ENCODE measurements at places on chromosomes 12 and 14.
A peak's percentile ranks its signal among the peaks of the same experiment; 100 is the strongest.

DNA sequence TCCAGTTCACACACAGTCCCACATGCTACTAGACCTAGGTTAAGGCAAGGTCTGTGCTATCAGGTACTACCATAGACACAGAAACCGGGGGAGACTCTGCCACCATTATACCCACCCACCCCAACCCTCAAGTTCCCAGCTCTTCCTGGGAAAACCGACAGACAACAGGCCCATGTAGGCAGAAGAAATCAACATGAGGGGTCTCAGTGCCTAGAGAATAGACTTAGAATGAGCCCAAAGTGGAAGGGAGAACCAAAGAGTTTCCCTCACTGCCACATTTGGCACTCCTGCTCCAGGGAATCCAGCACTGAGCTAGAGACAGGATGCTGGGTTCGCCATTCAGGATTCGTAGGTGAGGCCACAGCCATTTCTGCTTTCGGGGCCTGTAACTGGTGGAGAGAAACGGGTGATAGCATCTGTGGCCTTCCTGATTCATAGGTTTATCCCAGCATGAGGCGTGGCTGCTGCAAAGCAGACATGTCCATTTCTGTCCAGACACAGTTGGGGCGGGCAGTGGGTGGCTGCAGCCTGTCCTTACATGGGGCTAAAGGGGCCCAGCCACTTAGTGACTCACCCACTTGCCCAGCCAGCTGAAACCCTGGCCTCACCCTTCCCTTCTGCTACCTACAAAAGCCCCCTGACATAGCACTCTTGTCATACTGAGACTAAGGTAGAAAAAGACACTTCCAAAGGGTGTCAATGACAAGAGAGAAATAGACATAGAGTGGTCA lies 69.4 kb downstream of the IRF2BPL start:
- peak; percentile 63 for DNase-seq

DNA sequence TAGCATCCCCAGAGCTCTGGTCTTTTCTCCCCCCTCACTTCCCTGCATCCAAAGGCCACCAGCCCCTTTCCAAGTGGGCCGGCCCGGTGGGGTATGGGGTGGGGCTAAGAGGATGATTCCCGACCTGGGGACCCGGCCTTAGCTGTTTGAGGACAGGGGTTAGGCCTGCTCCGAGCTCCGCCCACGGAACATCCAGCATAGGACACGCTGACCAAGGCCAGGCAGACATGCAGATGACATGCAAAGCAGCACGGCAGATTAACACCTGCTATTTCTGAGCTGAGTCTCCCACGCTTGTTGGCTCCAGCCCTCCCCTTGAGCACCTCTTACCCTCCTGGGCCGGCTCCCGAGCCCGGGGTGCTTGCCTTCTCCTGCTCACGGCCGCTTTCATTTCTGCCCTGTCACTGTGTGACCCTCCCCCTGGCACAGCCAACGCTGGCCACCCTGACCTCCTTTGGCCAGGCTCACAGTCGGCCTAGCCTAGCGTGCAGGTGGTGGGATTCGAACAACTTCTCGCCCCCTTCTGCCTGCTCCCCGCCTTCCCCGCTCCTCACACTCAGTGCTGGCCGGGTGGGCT lies 40.2 kb downstream of the TEAD4 start:
- no peak for DNase-seq

DNA sequence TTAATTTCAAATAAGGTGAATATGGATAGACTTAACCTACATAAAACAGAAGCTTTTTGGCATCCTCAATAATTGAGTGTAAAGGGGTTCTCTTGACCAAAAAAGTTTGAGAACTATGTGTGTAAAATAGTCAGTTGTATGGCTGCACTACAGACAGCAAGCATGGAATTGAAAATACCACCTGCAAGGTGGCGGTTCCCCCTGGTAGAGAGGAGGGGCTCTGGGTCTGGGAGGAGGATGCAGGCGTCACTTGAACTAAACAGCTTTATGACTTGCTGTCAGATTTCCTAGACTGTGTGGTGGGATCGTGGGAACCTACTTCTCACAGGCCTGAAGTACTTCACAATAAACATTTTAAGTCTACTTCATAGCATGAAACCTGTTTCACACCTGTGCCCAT lies 6.3 kb downstream of the EVL start:
- no peak for DNase-seq

- DNase-seq = no peak
Measured at GRCh38 chr12:83985084-83985483, 927.5 kb downstream of the SLC6A15 start.

DNA sequence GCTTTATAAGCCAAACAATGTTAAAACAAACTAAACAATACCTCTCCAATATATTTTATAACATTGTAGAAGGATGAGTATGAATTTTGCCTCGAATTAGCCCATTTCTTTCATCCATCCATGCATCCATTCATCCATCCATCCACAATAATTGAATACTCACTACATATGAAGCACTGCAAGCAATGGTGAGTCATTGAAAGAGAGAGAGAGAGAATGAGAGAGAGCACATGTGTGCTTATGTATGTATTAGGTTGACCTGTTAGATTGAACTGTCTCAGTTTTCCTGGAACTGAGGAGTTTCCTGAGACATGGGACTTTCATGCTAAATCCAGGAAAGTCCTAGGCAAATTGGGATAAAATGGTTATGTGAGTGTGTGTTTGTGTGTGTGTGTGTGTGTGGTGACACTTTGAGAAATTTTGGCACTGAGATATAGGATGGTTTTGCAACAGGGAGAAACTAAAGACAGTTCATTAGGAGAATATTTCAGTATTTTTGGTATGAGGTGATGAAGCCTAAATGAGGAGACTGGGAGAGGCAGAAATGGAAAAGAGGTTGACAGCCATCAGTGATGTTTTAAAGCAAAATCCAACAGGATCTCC lies 98.4 kb downstream of the C12orf75 start:
- no peak for DNase-seq

- no peak for DNase-seq
Measured at GRCh38 chr14:85063747-85064146, 466.2 kb upstream of the FLRT2 start.

DNA sequence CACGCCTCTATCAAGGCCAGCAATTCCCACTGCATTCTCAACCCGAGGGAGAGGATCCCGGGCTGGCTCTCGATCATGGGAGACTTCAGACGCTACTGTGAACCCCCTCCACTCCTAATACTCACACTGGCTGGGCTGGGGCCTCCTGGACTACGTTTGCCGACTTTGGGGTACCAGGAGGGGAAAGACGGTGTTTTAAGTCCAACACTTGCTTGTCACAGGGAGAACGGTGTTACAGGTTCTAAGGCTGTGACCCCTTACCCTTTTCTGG lies 463 bp downstream of the NACA start:
- DNase-seq = no peak

GRCh38 chr12:50734409-50735263 lies 29.3 kb upstream of the ATF1 start:
- DNase-seq = peak; percentile 33

DNA sequence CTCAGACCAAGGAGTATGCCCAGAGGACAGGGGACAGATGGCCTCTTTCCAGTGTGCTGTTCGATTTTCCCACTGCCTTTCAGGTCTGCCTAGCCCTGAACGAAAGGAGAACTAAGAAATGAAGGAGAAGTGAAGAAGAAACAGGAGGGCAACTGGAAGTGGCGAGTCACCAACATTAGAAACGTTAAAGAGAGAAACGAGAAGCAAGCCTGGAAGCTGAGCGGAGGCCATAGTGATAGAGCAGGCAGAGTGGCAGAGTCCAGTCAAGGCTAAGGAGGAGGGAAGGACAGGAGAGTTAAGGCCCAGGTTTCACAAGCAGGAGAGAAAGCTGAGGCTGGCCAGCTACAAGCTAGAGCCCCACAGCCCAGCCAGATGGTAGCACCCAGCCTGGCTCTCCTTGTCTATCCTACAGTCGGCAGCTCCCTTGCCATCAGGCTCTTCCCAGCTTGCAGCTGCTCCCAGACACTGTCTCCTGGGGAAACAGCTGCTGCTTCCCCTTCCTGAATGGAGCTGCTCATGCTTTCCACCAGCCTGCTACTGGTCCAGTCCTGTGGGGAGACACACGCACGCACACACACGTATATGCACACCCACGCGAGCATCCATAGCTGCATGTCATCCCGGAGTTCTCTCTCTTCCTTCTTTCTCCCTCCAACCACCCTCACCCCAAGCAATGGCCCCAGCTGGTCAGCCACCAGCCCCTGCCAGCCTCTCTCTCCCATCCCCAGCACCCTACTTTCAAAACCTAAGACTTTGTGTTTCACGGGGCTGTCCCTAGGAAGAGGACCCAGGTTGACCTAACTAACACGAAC lies 139.7 kb upstream of the CCND2 start:
- no peak for DNase-seq

DNA sequence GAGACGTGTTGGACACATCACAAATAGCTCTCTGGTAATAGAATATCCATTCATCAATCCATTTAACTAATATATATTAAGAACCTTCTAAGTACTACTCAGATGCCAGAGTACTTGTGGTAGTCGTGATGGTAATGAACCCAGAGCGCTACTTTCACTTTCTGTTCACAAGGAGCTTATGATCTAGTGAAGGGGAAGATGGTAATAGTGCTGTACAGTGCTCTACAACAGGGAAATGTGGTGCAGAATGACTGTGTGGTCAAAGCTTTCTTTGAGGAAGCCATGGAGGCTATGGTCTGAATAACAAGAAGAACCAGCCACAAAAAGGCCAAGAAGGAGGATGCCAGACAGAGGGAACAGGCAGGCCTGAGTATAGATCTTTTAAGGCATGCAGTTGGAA lies 212.0 kb downstream of the PTPRO start:
- DNase-seq = peak; percentile 14

DNA sequence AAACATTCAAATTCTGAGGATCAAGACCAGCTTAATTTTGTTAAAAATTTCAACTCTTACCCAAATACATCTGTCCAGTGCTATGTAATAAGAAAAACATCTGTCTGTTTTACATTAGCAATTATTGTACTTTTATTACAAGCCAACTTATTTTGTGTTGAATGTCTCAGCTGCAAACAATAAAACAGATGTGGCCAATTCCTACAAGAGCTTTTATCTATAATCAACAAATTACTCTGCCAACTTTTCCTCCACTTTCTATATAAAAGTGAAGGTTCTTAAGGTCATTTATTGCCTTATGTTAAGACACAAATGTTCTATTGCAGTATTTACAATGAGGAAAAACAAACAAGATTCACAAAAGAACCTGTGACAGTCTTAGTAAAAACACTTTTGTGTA lies 72.7 kb downstream of the NOVA1 start:
- no peak for DNase-seq

DNA sequence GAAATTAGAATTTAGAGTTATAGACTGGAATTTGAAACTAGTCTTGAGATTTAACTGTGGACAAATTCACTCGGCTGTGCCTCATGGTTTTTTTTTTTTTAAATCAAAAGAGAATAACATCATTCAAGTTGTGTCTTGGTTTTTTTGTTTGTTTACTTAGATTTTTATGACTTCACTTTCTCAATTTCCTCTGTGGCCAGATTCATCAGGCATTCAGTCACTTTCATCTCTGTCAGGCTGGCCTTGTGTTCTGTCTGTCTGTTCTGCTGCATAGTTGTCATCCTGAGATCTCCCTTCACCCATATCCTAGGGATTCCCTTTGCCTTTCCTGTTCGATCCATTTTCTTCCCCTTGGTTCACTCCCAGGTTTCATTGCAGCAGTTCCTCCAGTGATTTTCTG lies 10.0 kb downstream of the MARK3 start:
- no peak for DNase-seq

DNA sequence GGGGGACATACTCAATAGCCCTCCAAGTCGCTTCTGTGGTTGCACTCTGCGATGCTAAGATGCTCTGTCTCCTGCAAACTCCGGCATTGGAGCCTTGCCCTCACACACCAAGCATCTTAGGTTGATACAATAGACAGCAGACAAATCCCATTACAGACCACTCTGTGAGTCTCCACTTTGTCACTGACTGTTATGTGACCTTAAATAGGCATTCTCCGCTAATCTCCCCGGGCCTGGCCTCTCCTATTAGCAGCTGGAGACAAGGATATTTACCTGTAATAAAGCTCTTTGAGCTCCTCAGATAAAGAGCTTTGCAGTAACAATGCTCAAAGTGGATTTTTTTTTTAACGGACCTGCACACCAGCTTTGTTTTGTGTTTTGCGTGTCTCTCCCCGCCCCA lies 479.7 kb upstream of the TBX3 start:
- no peak for DNase-seq

DNA sequence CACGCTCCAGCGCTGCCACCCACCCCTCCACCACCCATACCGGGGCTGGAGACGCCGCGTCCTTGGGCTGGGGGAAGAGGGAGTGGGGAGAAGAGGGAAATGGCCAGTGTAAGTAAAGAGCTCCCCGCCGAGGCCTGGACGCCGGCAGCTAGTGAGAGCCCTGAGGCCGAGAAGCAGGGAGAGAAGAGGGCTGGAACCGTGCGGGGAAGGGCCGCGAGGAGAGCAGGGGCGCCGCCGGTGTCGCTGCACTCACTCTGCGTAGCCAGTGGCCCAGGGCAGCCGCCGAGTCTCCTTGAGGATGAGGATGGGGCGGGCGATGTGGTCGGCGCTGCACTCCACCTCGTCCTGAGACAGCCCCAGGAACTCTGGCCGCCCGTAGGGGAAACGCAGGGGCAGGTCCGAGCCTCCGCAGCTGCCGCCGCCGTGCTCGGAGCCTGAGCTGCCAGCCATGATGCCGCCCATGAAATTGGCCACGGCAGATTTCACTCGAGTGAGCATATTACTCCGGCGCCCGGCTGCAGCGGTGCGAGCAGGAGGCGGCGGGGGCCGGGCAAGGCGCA lies 631 bp downstream of the PPM1H start:
- DNase-seq = peak; percentile 55

- no peak for DNase-seq
Measured at GRCh38 chr12:76888775-76889174, 10.0 kb upstream of the CSRP2 start.

GRCh38 chr14:68145036-68145435 lies 325.5 kb downstream of the RAD51B start:
- DNase-seq = no peak

GRCh38 chr12:132336451-132337413 lies 7.3 kb upstream of the GALNT9 start:
- DNase-seq = no peak

DNA sequence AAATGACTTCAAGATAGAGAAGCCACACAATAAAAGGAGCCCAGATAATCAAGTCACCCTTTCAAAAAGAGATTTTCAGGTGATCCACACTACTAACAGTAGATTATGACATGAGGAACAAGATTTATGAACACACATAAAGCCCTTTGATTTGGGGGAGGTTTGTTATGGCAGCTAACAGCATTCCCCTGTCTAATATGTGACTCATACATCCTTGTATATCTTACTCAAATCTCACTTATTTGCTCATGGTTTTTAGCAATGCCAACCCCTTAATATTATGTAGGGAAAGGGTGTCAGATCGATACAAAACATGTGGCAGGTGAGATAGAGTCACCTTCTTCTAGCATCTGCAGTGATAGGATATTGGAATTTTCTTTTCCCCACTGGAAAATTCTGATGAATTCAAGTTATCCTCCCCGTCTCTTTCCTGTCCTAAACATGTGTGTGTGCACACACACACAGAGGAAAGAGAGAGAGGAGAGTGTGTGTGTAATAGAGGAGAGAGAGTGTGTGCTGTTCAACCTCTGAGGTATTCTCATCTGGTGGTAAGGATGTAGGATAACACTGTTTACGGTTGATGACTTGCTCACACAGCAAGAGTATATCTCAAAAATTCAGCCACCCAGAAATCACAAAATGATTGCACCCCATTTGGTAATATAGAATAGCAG lies 319.9 kb downstream of the KCNC2 start:
- no peak for DNase-seq

GRCh38 chr14:59919570-59920377 lies at the start of gene LRRC9:
TSS of gene LRRC9 (plus strand) at chr14:59920144.
- DNase-seq = no peak

- DNase-seq = peak; percentile 71
Measured at GRCh38 chr14:75654127-75654732, 6.4 kb downstream of the ERG28 start.
